ENCODE measurements at places on chromosomes 2 and 18.
A peak's percentile ranks its signal among the peaks of the same experiment; 100 is the strongest.

DNA sequence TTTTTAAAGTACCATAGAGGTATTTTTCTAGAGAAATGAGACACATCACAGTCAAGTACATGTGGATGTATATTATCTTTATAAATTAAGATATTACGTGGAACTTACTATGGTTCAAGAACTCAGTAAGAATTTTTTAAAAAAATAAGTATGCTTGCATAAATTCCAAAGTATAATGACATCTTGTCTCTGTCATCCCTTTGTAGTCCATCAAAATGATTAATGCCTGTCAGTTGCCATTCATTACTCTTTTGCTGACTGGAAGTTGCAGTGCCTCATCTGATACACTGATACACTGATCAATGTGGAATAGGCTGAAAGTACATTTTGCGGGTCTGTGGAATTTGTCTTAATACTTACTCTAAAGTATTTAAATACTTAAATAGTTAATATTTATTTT, 177.2 kb downstream of the GALNT13 start:
- no peak for DNase-seq

DNA sequence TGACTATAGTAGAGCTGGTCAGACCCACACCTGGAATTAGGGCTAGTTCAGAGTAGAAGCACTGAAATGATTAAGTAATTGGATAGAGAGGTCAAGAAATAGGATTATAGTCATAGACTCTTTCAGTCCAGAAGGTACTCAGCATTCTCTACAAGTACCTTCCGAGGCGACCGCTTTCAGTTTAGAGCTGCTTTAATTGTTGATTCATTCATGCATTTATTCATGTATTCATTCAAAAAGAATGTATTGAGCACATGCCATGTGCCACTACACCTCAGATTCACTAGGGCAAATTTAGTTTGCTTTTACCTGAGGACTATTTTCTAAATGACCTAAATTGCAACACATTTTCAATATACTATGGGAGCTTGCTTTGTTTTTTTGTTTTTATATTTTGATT, 48.7 kb downstream of the CRIM1 start:
- no peak for DNase-seq

DNA sequence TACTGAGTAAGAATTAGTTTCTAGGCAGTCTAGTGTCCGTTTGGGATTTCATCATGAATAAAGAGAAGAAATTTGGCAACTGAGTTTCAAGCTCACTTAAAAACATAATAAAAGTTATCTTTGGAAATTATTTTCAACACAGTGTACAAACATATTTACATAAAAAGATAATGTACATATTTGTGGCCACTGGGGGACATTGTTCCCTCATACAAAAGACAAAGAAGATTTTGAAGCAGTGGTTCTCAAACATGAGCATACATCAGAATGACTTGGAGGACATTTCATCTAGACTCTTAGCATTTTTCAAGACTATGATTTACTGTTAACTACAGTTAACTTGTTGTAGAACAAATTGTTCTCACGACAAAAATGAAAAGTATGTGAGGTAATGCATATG, 15.7 kb upstream of the TTC21B start:
- DNase-seq, result no peak

DNA sequence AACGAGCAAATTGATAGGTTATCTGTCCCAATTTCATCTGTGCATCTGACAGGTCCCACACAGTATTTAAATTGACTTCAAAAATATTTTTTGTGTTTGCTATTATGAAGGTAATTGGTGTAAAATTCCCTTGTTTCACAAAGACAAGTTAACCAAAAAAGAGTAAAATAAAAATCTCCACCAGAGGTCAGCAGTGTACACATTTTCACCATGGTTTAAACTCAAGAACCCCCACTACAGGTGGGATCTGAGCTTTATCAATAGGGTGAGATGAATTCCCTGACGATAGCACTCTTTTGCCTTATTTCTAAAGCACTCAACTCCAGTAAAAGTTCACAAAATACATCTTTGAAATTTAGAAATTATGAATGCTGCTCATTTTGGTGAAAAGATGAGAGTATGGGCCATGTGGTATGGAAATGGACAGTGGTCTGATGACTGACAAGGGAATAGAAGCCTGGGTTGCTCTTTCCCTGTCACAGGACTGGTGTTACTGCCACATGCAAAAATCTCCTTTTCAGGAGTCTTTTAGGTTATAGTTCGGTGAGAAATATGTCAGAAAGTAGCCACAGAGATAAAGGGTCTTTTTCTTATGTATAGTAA, 68.0 kb downstream of the SERPINB8 start:
- DNase-seq, result peak; percentile 20

- DNase-seq, result no peak
These were observed 84.8 kb downstream of the STPG4 start for GRCh38 chr2:47070155-47070919.

DNA sequence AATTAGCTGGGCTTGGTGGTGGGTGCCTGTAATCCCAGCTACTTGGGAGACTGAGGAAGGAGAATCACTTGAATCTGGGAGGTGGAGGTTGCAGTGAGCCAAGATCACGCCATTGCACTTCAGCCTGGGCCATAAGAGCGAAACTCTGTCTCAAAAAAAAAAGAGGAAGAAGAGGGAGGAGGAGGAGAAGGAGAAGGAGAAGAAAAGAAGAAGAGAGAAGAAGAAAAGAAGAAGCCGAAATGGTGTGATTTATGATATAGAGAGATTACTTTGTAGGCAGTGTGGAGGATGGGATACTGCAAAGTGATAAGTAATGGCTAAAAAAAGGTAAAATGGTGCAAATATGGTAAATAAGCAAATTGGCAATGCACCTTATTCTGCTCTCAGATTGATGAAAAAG, 25.1 kb downstream of the THNSL2 start:
- DNase-seq, result no peak

GRCh38 chr2:100999995-101000394, 2.1 kb upstream of the RPL31 start:
- DNase-seq, result no peak

DNA sequence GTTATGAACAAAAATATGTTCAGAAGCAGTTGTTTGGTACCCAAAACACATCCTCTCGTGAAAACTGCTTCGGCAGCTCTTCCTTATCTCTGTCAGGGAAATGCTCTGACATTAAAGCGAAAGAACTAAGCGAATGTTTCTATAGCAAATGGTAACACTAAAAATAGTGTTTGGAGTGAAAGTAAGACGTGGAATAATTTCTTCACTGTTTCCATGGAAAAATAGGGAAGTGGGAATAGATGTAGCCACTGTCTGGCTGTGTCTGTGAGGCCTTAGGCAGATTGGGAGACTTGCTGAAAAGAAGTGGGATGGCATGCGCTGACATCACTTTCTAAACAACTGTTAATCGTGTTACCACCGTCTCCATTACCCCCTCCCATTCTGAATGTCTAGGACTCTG, 11.5 kb upstream of the CRACDL start:
- DNase-seq, result no peak

GRCh38 chr2:145744541-145745386, 1224.8 kb upstream of the ZEB2 start:
- peak; percentile 48 for DNase-seq

GRCh38 chr2:223055140-223055539, 3.1 kb downstream of the KCNE4 start:
- no peak for DNase-seq

DNA sequence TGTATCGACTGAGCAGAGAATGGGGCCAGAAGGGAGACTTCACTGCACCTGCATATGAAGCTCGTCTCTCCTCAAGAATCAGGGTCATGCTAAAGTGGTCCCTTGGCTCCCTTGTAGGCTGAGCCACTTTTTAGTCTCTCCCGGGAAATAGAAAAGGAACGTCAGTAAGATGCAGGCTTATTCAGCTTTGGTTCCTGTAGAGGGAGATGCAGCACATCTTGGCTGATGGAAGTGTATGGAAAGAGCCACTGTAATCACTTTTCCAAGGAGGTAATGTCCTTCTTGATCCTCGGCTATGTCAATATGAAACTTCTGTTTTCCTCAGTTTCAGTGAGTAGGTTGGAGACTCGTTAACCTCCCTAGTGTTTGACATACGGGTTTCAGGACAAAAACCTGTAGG, 235.2 kb downstream of the GCA start:
- no peak for DNase-seq

DNA sequence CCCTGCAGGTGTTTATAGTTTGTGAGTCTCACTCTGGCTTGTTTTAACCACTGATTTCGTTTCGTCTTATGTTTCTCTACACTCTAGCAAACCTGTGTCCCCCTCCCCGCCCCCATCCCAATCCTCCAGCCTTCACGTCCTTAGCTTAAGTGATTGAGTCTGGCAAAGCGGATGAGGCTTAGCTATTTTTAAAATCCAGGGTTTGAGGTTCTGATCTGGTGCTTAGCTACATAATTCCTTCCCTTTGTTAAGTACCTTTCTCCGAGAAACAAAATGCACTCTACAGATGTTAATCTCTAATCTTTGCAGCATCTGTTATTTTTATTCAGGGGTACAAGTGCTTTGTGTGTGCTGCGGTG, 7.8 kb downstream of the AGAP1 start:
- DNase-seq, result no peak

DNA sequence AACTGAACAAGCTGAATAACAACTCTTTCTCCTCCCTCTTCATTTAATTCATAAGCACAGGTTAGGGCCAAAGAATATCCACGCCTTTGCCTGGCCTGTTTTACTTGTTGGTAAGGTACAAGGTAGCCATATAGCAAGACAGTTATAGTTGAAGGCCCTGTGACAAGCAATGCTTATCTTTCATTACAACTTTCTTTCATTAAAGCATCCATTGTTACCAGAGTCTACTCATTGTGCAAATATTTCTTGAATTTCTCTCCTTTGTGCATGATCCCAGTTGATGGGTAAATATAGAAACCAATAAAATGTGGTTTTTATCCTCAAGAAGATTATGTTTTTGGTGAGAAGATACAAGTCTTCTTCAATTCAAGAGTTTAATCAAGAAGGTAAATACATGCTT, 140.2 kb downstream of the UBE2E3 start:
- DNase-seq, result peak; percentile 9

DNA sequence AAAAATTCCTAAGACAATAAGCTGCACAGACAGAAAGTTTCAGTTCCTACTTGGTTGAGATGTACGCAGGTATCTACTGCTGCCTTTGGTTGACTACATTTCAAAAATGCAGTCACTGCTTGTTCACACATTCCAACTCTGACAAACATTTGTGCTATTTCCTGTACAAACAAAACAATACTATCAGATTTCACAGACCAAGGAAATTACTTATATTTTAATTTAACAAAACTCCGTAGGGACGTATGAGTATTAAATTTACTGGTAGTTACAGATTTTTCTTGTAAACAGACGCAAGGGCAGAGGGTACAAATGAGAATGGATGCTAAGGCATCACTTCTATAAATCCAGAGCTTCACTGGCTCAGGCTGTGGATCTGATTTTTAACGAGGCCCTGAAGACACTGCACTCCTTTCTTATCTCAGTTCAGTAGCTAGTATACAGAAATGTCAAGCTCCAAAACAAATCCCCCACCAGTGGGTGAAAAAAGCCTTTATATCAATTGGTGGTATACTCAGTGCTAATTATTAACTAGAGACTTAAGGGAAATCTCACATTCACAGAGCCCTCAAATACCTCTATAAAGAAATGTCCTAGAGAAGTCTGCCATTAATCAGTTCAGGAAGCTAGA, 31.7 kb upstream of the TTC32 start:
- DNase-seq, result peak; percentile 23

DNA sequence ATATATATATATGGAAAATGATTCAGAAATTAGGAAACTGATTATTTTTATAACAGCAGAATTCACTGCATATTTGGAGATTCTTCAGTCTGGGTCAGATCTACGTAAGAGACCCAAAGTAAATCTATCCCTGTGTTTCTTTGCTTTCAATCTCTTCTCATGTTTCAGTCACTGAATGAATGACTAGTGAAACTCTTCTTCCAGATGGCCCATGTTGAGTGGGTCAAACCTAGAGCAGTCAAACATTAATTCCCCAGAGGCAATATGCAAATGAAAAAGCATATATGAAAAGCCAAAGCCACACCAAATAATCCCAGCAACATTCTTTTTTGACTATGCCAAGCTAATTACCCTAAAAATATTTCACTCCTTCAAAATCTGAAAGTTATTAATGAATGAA, 317.3 kb downstream of the RBM43 start:
- no peak for DNase-seq

DNA sequence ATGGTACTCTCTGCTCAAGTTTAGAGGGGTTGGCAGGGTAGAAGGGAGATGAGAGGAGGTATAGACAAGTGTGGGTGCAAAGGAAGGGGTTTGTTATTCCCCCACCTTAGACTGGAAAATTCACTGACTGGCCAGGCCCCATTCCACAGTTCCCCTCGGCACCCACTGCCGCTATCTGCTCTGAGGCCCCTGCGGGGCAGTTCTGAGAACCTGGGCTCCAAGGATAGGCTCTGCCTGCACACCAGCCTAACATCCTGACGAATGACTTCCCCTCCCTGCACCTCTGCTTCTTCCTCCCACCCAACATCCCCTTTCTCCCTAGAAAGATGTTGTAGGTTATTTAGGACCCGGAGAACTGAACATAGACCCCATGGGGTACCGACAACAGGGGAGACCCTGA, 303.9 kb upstream of the HDAC4 start:
- no peak for DNase-seq

DNA sequence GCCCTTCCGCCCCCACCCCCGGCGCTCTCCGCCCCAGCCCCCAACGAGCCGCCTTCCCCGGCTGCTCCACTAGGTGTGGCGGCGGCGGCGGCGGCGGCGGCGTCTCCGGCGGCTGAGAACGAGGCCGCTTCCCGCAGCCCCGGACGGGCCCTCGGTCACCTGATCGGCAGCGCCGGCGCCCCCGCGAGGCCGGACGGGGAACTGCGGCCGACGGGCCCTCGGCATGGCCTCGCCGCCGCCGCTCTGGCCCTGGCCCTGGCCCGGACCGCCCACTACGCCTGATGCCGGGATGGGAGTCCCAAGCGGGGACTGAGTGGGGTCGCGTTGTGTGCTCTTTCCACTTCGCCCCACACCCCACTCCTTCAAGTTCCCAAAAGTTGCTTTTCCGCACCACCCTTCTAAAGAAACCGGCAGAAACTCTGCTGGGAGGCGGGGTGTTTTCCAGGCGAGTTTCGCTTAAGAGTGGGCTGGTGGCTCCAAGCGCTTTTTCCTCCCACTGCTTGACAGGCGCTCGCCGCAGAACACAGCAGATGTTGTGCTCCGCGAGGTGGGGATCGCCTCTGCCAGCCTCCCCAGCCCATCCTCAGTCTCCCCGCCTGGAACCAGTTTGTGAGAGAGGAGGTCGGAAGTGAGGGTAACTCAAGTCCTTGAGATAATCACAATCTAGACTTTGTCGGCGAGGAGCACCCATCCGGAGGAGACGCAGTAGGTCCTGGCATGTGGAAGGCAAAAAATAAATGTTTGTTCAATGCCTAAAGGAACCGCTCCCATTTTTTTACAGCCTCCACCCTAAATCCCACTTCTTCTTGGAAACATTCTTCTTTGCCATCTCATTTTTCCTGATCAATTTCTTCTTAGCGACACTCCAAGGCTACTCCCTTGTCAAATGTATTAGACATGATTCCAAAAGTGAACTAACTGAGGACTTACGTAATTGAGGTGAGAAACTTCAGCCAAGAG, at the start of gene NCKAP1:
Gene NCKAP1 (minus strand): TSS at position 117 of the 960 bp plus-strand sequence. CDS start 358 bp downstream, outside the sequence.
- peak; percentile 97 for DNase-seq

DNA sequence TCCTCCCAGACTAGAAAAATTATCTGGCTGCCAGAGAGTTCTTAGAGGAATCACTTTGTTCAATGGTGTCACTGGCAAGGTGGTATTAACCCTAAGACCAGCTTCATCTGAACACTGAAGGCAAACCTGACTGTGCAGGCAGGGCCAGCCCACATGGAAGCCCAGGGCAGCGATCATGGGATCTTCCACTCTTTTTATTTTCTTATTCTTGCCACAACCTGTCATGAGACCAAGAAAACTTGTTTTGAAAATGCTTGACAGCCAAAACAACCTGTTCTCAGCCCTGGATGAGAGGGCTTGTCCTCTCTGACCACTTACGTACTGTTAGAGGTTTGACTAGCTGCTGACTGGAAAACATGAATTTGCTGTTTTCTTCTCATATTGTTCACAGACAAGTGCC, 75.3 kb upstream of the FOSL2 start:
- DNase-seq, result no peak

All from urothelium cell line (cell line).